Fibroblast of gingiva (primary cell): ENCODE measurements at places on chromosomes 7 and 10.

GRCh38 chr10:1044146-1044545, 4.8 kb downstream of the IDI1 start:
- no peak for DNase-seq

GRCh38 chr7:118111347-118111746, 72.6 kb upstream of the LSM8 start:
- no peak for DNase-seq

- no peak for DNase-seq
Measured at GRCh38 chr7:151117565-151117964, 31.3 kb downstream of the AGAP3 start.

DNA sequence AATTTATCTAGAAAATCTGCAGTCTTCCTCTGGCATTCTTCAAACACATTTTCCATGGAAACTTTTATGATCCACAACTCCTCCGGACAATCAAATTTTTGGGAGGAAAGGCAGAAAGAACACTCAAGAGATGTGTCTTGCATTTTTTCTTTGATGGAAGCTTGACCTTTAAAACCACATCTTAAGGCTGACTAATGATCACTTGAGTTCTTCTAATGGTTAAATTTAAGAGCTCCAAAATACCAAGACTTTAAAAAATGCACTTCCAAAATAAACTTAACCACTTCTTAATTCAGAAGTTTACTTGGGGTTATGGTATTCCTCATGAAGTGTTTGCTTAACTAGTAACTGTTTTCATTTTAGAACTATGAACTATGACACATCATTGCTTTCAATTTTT, 43.3 kb downstream of the ETV1 start:
- DNase-seq = peak; percentile 71

DNA sequence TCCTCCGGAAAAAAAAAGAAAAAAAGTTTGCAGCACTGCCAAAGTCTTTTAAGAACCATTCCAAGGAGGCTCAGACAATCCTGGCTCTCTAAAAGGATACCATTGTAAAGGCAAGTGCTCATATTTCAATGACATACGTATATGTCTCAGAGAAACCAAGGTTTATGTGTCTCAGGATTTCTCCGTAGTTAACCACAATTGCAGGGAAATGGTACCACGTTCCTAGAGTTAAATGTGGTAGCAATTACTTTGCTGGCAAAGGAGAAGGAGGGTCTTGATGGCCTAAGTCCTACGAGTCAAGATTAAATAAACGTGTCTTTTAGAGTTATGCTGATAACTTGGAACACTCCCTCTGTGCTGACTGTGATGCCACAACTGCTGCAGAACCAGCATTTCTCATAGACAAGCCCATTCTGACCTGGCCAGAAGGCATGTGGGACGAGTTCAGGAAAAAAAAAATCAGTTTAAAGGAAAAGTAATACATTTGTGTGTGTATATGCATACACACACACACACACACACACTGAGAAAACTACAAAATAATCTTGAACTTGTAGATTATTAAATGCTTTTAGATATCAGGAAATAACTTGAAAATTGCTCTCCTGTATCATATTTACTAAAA, 245.9 kb downstream of the FGFR2 start:
- DNase-seq = no peak

- no peak for DNase-seq
Measured at GRCh38 chr10:70668454-70668970, 3.8 kb upstream of the ADAMTS14 start.

GRCh38 chr10:131982796-131983195, 1.1 kb upstream of the BNIP3 start:
- DNase-seq = no peak

DNA sequence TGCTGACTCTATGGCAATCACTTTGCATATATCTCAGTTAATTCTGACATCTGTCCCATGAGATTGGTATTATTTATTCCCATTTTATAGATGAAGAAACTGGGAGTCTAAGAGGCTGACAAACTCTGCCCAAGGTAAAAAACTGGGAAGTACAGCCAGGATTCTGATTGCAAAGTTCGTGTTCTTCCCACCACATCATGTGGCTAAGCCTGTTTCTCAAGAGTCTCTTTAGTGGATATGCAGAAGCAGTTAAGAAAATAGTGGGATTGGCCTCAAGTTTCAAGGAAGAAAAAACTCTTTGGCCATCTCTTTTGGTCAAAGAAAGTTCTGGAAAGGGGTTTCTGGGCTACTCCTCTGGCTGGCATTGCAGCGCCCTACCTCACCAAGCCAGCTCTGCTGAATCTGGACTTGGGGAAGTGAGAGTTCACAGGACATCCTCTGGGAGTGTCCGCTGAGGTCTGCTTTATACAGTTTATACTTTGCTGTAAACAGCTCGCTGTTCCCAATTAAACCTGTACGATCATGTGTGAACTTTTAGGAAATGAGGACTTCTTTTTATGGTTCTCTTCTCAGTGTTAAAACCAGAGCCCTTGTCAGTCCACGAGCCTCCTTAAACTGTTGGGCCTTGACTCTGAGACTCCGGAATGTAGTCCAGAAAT, 12.2 kb upstream of the BMPR1A start:
- peak; percentile 41 for DNase-seq

DNA sequence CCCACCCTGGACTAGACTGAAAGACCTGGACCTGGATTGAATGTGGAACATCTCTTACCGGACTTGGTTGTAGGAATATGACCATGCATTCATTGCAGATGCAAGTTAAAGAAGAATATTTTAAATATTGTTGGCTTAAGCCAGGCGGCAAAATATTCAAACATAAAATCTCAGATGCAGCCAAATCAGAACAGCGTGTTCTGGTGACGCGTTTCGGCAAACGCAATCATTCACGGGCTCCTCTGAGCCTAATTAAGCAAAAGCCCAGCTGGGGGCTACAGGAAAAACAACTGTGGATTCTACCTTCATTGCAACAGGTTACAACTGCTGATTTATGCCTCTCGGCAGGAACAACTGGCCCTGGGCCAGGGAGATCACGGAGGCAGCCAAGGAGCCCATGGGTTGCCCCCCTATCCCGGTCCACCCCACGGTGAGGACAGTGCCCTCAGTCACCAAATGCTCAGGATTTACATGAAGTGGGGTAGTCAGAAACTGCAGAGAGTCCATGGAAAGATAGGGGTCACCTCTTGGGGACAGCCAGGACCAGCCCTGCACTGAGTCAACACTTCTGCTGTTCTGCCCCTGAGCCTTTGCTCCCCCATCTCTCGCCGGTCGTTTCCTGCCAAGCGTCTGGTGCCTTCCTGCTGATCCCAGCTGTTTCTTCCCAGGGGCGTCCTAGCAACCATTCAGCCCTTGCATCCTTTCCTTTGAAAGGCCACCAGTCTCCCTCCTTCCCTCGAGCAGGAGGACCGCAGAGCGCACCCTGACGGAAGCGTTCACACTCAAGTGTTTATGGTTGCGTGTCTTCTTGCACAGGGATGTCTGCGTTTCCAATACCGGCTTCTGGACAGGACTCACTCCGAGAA, 64.4 kb upstream of the SFMBT2 start:
- no peak for DNase-seq

GRCh38 chr7:100486753-100487446, 3.2 kb downstream of the NYAP1 start:
- DNase-seq = no peak

- DNase-seq = peak; percentile 62
Measured at GRCh38 chr10:12419262-12419847, 70.0 kb downstream of the CAMK1D start.

- DNase-seq = no peak
Measured at GRCh38 chr7:149624006-149624405, 126.4 kb upstream of the ZNF746 start.

DNA sequence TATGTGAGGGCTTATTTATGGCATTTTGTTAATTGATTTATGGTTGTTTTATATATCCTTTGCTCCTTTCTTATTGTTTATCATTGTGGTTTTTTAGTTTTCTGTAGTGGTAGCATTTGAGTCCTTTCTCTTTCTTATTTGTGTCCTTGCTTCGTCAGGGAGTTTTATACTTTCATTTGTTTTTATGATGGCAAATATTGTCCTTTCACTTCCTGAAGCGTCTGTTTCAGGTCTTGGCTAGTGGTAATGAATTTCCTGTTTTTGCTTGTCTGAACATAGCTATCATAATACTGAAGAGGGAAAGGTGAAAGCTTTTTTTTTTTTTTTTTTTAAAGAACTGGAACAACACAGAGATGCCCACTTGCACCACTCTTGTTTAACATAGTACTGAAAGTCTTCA, 228.2 kb downstream of the ATRNL1 start:
- no peak for DNase-seq

DNA sequence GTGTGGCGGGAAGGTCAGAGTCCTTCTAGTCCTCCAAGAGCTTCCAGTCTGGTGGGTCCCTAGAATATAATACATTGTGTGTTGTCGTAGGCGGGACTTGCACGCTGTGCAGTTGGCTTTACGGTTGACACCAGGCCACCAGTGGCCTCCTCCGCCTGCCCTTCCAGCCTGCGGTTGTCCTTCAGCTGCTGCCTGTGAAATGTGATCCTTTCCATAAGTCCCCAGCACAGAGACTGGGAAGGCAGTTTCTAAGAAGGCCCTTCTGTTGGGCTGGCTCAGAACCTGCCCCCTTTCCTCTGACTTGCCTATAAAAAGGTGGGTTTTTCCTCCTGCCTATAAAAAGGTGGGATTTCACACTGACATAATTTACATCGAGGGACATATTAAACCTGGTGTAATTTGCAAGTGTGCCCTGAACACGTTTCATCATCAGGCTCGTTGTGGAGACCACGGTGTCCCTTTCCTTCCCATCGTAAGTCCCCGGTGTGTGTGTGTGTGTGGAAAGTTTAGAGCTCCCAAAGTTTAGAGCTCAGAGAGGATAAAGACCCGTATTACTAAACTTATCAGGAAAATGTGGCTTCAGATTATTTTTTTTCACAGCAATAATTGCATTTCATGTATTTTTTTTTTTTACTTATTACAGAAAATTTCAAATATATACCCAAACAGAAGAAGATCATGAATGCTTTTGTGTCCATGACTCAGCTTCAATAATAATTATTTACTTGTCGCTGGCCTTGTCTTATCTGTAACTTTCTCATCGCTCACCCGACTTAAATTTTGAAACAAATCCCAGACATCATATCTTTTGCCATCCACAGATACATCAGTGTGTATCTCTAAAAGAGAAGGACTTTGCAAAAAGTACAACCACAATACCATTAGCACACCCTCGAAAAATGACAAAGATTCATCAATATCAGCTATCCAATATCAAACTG, 45.1 kb downstream of the CUX1 start:
- DNase-seq = no peak

GRCh38 chr10:130338636-130339024, 202.4 kb downstream of the GLRX3 start:
- no peak for DNase-seq

- DNase-seq = no peak
Measured at GRCh38 chr10:129323879-129324278, 143.2 kb upstream of the MGMT start.

DNA sequence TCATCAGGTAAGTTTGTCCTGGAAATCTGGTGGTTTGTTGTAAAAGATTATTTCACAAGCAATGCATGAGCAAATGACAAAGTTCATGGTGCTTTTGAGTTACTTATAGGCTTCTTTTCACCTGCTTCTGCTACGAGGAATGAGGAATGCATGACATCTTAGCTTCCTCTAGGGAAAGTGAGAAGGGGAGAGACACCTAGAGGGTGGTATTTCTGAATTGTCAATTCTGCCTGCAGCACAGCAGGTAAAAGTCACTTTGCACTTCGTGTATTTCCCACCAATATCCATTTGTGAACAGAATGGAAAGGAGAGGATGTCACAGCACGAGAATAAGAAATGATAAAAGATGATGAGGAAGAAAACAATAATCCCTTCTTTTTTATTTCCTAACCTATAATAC, 153.4 kb upstream of the FEZF1 start:
- no peak for DNase-seq

DNA sequence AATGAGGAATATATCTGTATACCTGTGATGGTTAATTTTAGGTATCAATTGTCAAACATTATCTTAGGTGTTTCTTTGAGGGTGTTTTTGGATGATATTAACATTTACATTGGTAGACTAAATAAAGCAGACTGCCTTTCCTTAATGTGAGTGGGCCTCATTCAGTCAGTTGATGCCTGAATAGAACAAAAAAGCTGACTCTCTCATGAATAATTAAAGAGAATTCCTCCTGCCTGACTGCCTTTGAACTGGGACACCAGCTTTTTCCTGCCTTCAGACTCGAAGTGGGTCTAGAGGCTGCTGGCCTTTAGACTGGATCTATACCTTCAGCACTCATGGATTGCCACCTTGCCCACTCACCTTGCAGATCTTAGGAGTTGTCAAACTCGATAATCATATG, 117.9 kb upstream of the TMEM168 start:
- DNase-seq = no peak

DNA sequence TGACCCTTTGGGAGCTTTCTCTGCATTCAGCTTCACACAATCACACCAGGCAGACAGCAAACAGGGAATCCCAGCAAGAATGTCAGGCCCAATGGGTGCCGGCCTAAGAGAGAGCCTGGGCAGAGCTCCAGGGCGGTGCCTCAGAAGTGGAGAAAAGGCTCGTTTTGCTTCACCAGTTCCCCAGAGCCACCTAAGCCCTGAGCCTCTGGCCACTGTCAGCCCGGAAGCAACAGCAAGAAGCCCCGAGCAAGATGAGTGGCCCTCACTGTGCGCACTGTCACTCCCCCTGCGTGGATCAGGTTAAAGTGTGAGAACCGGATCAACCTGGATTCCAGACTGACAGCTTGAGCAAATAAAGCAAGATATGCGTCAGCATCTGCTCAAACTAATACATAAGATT, 14.7 kb downstream of the CNPY1 start:
- no peak for DNase-seq

DNA sequence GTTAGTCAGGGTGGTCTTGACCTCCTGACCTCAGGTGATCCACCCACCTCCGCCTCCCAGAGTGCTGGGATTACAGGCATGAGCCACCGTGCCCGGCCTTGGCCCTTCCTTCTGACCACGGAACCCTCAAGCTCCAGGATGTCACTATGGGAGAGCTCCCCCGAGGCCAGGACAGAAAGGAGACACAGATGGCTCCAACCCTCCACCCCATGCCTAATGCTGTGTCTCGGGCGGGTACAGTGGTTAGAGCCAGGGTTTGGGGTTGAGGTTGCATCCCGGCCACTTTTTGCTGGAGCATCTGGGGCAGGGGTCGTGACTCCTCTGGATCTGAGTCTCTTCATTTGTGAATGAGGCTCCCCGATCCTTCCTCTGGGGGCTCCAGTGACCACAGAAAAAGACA, 8.1 kb downstream of the MYL10 start:
- DNase-seq = no peak

- DNase-seq = peak; percentile 75
Measured at GRCh38 chr10:34187201-34187600, 627.9 kb downstream of the PARD3 start.

- DNase-seq = no peak
Measured at GRCh38 chr10:14244801-14245211, 85.9 kb downstream of the FRMD4A start.

DNA sequence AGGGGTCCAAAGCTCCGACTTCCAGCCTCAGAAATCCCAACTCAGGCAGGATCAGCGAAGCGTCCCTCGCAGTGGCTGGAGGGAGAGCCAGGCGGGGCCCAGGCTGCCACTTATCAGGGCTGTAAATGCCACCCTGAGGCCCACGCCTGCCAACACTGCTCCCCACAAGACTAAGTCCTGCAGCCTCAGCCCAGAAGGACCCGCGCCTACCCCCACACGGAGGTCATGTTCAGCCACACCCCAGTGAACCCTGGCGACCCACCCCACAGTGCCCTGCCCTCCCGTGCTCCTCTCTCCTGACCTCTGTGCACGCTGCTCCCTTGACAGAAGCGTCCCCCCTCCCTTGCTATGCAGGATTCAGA, 3.2 kb downstream of the PSMG3 start:
- no peak for DNase-seq

GRCh38 chr7:96426027-96426426, 104.1 kb upstream of the SLC25A13 start:
- no peak for DNase-seq

GRCh38 chr10:78211561-78212051, 177.9 kb downstream of the RPS24 start:
- DNase-seq = peak; percentile 34
